ENCODE measurements at places on chromosomes 4 and X.
A peak's percentile ranks its signal among the peaks of the same experiment; 100 is the strongest.

- DNase-seq = no peak
These were observed 108.0 kb upstream of the LEF1 start for GRCh38 chr4:108276690-108277089.

- no peak for DNase-seq
These were observed 115.5 kb upstream of the TMEM150C start for GRCh38 chr4:82677327-82677726.

DNA sequence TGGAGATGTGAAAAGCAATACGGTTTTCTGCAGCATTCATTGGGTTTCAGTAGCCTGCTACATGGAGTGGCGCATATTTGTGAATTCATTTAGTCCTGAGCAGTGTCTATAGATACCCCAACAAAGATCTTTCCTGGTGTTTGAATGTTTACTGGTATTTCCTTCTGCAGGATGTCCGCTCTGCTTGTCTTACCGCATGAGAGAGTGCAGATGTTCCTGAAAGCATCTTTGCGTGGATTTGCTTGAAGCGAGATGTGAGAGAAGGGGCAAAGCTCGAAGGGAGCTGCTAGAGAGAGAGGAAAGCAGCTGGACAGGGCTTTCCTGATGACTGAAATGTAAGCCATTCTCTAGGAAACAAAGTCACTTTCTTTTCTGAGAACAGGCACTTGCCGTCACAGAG, 40.9 kb upstream of the GYPA start:
- DNase-seq = peak; percentile 11

- DNase-seq = no peak
These were observed 129.6 kb upstream of the MED14 start for GRCh38 chrX:40864972-40865371.

DNA sequence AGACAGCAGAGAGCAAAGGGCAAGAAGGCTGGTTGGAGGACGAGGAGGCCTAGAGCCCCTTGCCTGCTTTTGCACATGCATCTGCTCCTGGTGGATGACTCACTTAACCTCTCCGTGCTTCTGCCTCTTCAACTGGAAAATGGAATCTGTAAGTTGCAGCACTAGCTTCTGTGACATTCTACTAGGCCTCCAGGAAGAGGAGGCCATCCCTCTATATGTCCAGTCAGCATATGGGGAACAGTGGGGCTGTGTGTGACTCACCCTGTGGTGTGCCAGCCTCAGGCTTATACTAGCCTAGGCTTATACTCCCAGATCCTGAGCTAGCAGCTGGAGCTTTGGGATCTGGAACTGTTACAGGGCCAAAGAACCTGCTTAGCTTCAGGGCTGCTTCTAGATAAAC, 36.0 kb downstream of the RTL9 start:
- no peak for DNase-seq

DNA sequence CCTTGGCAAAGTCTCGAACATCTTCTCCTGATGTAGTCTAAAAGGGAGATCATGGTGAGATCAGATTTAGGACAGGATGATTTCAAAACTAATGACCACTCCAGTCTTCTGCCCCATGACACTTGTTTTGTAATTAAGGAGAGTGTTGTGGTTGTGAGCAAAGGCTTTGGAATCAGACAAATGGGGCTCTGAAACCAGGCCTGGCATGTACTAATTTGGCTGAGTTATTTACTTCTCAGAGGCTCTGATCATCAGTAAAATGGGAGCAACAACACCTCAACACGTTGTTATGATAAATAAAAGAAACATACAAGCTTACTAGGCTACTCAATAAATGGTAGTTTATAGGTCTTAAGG, 106.9 kb upstream of the FTHL17 start:
- no peak for DNase-seq

GRCh38 chr4:85737254-85737653, 262.3 kb downstream of the ARHGAP24 start:
- no peak for DNase-seq

GRCh38 chrX:18664947-18665346, 7.0 kb downstream of the RS1 start:
- DNase-seq = no peak

DNA sequence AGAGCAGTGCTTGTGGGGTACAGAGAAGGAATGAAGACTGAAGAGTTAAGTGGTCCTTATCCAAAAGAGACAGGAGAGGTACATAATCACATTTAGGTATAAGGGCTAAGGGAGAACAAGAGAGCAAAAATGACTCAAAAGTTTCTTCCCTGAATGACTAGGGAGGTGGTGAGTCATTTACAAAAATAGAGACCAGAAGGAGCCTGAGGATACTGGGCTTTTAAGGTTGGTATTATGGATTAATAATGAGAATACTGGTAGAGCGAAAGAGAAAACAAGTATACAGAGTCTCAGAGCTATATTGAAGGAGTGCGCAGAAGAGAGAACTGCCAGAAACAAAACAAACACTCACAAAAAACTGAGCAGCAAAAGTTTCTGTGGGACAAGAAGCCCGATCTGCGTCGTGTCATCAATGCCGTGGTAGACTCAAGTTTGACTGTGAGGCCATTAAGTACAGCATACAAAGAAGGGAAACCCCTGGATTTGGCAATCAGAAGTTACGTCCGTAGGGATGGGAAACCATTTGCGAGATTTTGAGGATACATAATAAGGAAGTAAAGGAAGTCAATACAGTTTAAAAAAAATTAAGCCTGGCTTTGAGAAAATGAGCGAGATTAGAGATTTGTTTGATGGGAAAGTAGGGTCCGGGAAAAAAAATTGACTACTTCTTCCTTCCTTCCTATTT, 129.1 kb upstream of the STIM2 start:
- DNase-seq = no peak

- no peak for DNase-seq
These were observed 142.2 kb downstream of the SOWAHB start for GRCh38 chr4:76755756-76756155.

DNA sequence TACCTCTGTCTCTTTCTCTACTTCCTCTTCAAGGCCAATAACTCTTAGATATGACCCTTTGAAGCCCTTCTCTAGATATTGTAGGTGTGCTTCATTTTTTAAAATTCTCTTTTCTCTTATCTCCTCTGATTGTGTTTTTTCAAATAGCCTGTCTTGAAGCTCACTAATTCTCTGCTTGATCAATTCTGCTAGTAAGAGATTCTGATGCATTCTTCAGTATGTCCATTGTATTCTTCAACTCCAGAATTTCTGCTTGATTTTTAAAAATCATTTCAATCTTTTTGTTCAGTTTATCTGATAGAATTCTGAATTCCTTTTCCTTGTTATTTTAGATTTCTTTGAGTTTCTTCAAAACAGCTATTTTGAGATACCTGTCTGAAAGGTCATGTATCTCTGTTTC, 47.9 kb downstream of the MCUB start:
- DNase-seq = no peak

DNA sequence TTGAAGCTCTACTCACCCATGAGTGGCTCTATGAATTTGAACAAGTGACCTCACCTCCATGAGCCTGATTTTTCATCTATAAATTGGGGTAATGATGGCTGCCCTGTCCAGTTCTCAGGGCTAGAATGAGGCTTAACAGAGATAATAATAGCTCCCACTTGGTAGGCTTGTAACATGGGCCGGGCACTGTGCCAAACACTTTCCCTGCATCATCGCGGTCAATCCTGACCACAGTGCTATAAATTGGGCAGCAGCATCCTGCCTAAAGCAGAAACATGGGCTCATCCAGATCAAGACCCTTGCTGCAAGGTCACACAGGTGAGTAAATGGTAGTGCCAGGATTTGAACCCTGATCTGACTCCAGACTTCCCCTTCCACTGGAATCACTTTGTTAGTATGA, 12.8 kb downstream of the APLN start:
- DNase-seq = no peak

- no peak for DNase-seq
These were observed 25.3 kb downstream of the FAM241A start for GRCh38 chr4:112170451-112170993.

All from kidney (tissue), 22 donors.